ENCODE measurements at places on chromosomes 12 and 14.

GRCh38 chr14:93834699-93835371, 46.5 kb upstream of the PRIMA1 start:
- DNase-seq = no peak

- DNase-seq = no peak
Observed at GRCh38 chr12:40099423-40099853, 6.4 kb downstream of the SLC2A13 start.

GRCh38 chr12:99745121-99745520, 97.6 kb downstream of the GARIN6 start:
- no peak for DNase-seq

DNA sequence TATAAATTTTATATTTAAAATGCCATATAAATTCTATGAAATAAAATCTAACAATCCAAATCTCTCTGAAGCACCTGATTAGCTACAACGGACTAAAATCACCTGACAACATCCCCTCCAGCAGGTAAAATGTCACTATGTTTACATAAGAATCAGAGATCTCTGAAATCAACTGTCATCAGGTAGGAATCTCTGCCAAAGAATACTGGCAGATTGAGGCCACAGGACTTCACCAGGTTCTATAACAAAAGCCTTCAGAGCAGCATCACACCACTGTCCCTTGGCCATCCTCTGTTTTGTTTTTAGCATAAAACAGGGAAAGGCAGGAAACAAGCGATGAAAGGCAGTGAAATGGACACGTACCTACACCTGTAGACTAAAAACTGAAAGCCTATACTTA, 22.1 kb downstream of the FGD6 start:
- no peak for DNase-seq

DNA sequence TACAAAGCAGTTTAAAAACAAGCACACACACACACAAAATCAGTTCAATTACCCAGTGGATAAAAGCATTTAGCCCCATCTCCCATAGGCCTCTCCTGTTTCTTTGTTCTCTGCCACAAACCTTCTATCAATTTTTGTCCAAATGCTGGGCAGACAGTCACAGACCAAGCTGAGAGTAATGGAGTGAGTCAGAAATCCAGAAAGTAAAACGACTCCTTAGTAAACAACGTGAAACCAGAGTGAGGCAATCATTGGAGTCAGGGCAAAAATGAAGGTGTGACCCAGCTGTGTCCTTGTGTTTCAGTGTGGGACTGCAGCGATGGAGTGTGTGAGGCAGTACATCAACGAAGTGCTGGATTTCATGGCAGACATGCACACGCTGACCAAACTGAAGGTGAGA, 102.0 kb downstream of the PRIMA1 start:
- DNase-seq = no peak

Measured in kidney capillary endothelial cell (primary cell).